Thyroid gland (tissue), 4 donors: ENCODE measurements at places on chromosomes 12 and 14.

GRCh38 chr14:56797003-56797568 lies 13.2 kb downstream of the OTX2 start:
- DNase-seq = no peak

DNA sequence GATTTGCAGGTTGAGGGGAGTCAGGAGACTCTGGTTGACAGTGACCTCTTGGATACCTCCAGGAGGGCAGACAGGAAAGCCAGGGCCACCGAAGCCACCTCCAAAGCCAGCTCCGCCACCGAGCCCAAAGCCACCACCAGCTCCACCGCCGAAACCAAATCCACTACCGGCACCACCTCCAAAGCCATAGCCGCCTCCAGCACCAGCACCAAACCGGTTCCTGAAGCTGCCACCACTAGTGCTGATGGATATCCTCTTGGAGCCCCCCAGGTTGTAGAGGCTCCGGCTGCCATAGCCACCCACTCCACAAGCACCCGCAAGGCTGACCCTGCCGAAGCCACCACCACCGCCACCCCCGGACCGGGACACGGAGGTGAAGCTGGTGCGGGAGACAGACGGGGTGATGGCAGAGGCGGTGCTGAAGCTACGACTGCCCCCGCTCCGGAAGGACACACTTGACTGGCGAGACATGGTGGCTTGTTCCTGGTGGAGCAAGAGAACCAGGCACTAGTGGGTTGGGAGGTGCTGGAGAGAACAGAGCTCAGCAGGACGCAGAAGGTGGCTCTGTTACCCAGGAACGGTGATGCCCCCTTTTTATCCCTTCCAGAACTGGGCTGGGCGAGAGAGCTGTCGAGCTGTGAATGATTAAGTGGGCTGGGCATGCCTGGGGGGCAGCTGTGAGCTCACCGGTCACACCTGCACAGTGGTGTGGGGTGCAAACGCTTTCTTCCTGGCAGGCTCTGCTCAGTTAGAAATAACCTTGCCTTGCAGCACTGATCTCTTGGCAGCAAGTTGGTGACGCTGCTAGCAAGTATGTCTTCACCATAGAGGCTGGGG lies at the start of gene KRT5:
KRT5 (minus strand) TSS at position 569 of the 837 bp plus-strand sequence; CDS start at position 471, 98 bp downstream.
- DNase-seq = no peak

DNA sequence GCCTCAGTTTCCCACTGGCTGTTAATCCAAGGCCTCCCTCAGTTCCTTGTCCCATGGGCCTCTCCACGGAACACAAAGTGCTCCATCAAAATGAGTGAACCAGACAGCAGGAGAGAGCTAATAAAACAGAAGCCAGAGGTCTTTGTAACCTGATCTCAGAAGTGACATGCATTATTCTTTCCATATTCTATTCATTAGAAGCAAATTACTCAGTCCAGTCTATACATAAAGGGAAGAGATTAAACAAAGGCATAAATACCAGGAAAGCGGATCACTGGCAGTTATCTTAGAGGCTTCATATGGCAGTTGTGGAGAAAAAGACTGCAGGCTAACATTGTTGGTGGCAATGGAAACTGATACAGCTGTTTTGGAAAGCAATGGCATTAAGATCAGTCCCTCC lies 170.6 kb upstream of the GARIN6 start:
- no peak for DNase-seq

DNA sequence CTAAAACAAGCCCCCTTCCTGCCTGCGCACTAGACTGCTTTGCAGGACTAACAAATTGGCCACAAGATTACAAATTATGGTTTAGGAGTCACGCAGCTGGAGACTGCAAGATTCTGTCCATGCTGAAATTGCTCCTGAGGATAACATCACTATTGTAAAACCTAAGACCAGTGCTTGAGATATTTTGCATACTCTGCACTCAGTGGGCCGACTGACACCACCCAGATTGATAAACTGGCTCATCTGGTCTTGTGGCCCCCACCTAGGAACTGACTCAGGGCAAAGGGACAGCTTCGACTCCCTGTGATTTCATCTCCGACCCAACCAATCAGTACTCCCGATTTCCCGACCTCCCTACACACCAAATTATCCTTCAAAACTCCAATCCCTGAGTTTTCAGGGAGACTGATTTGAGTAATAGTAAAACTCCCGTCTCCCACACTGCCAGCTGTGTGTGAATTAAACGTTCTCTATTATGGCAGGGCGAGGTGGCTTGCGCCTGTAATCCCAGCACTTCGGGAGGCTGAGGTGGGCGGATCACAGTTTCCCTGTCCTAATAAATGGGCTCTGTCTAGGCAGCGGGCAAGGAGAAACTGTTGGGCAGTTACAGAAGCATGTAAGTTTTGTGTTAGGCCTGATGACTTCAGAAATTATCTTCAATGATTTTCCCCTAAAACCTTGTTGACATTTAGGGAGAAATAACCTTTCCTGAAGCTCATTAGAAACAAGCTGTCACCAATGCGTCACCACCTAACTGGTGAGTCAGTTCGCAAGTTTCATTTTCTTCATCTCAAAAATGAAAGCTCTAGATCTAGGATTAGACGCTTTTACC lies 5.3 kb upstream of the UBC start:
- no peak for DNase-seq

- DNase-seq = no peak
Observed at GRCh38 chr12:131348231-131348630, 362.7 kb upstream of the SFSWAP start.

GRCh38 chr12:123229051-123229450 lies 3.9 kb downstream of the MPHOSPH9 start:
- DNase-seq = no peak

- DNase-seq = no peak
Observed at GRCh38 chr12:120264904-120265472, 542 bp downstream of the PXN start.

GRCh38 chr14:79656056-79656455 lies 555.2 kb downstream of the DIO2 start:
- no peak for DNase-seq

GRCh38 chr14:73884438-73885190 lies 2.0 kb upstream of the ZNF410 start:
- no peak for DNase-seq

- no peak for DNase-seq
Observed at GRCh38 chr12:106657488-106657887, 74.7 kb downstream of the RFX4 start.

GRCh38 chr12:83931451-83931850 lies 981.1 kb downstream of the SLC6A15 start:
- DNase-seq = no peak

- no peak for DNase-seq
Observed at GRCh38 chr12:27966870-27967269, 5.7 kb downstream of the PTHLH start.

- no peak for DNase-seq
Observed at GRCh38 chr12:542395-543113, 82.8 kb downstream of the B4GALNT3 start.

DNA sequence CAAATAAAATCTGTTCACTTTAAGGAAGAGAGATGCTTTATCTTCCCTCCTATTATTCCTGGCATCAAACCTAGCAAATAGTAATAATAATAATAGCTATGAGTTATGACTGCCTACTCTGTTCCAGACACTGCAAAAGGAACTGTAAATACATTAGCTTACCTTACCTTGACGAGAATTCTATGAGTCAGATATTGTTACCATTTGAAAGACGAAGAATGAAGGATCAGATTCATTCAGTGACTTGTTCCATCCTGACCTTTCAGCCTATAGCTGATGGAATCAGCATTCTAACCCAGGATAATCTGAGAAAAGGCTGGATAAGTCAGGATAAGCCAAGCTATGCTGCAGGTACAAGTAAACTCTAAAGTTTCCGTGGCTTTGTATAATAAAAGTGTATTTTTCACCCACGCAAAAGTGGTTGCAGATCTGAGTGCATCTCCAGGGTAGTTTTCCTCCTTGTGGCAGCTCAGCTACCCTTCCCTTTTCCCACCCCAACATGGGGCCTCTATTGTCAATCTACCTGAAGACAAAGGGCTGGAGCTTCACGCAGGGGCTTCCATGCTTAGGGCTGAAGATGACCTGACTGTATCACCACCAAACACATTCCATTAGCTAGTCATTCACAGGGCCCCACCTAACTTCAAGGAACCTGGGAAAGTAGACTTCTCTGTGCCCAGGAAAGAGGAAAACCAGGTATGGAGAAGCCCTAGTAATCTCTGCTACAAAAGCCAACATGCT lies 57.2 kb upstream of the CCND2 start:
- no peak for DNase-seq

- no peak for DNase-seq
Observed at GRCh38 chr14:34781242-34781641, 66.8 kb upstream of the CFL2 start.

DNA sequence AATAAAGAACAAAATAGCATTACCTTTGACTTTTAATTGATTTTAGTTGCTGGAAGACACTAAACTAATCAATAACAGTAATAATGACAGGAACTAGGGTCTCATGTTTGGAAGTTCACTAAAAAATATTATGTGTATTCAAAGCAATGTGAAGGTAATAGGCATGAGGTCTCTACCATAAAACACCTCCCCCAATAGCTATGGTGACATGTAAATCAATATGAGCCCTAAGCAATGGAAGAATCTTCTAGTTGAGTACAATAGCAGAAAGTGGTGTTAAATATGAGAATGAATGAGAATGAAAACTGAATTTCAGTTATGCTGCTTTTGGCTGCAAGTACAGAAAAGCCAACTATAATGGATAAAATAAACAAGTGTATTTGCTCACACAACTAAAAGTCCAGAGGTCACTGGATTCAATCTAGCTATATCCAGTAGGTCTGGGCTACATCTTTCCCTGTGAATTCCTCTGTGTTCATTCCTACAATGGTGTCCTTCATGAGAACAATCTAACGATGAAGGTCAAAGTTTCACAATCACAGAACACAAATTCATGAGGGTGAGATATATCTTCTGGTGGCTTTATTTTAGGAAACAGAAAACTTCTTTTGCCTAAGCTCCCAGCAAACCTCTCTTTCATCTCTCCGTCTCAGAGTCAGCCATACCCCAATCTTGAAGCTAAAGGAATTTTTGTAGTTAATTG lies 728.0 kb downstream of the FSCB start:
- DNase-seq = no peak

- no peak for DNase-seq
Observed at GRCh38 chr12:75446857-75447256, 33.7 kb upstream of the GLIPR1 start.

DNA sequence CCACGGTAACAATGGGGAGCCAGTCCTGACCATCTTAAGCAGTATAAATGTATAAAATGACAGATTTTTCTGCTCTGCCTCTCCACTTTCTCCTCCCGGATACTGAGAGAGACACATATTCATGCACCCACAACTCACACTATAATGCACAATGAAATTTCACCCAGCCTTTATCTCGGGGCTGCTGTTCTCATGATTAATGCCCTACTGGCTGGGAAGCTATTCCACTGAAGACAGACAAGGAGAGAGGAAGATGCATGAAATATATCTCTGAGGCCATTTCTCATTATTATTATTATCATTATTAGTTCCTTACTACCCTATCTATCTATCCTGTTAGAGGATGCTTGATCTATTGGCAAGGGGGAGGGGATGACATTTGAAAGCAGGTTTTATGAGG lies 501.7 kb downstream of the DIO2 start:
- DNase-seq = no peak

GRCh38 chr12:120887253-120888043 lies 16.7 kb downstream of the SPPL3 start:
- DNase-seq = no peak

GRCh38 chr14:92252323-92252722 lies 70.6 kb upstream of the SLC24A4 start:
- no peak for DNase-seq

DNA sequence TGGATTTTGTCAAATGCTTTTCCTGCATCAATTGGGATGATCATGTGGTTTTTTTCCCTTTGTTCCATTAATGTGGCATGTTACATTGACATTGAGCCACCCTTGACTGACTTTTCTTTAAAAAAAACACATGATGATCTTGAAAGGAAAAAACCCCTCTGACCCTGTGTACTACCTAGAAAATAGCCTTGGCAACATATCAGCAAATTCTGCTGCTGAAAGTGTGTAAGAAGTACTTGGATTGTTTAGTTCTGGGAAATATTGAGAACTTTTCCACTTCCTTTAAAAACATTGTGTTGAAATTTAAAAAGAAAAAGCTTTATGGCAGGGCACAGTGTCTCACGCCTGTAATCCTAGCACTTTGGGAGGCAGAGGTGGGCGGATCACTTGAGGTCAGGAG lies 20.7 kb downstream of the ACACB start:
- DNase-seq = no peak
